ENCODE measurements at places on chromosomes 11 and 22.
A peak's percentile ranks its signal among the peaks of the same experiment; 100 is the strongest.

DNA sequence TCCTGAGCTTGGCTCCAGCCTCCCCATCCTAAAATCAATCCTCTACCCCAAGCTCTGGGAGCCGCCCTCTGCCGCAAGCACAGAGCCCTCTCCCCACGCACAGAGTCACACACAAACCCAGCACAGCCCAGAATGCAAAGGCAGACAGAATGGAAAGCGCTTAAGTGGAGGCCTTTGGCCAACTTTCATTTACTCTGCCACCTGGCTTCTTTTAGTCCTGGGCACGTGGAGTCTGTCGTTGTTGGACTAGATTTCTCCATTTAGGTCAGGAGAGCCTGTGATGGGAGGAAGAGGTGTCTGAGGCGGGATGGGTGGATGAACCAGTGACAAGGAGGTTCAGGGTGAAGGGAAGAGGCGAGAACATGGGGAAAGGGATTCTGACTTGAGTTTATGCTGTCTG lies 191.7 kb downstream of the DSCAML1 start:
- DNase-seq, result no peak

GRCh38 chr11:28773606-28774005 lies 665.4 kb downstream of the METTL15 start:
- DNase-seq, result no peak

GRCh38 chr11:128341280-128342248 lies 245.8 kb downstream of the ETS1 start:
- DNase-seq, result no peak

- DNase-seq, result no peak
Observed at GRCh38 chr11:110730773-110731172, 18.5 kb upstream of the ARHGAP20 start.

DNA sequence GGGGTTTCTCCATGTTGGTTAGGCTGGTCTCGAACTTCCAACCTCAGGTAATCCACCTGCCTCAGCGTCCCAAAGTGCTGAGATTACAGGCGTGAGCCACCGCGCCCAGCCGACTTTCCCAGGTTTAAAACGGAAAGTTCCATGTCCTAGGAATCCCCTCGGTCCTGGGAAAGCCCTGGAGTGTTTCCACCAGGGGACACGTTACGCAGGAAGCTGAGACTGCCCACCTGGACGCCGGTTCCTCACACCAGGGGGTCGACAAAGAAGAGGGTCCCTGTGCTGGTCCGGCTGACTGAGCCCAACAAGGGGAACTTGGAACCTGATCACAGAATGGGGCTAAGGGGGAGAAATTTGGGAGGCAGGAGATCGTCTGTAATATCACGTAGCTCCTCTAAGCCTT lies 3.5 kb upstream of the B4GALNT4 start:
- no peak for DNase-seq

- no peak for DNase-seq
Observed at GRCh38 chr11:91258876-91259275, 965.7 kb upstream of the FAT3 start.

GRCh38 chr11:5690216-5690615 lies 626 bp downstream of the TRIM22 start:
- no peak for DNase-seq

GRCh38 chr22:27868732-27869282 lies 50.2 kb downstream of the PITPNB start:
- DNase-seq, result no peak

DNA sequence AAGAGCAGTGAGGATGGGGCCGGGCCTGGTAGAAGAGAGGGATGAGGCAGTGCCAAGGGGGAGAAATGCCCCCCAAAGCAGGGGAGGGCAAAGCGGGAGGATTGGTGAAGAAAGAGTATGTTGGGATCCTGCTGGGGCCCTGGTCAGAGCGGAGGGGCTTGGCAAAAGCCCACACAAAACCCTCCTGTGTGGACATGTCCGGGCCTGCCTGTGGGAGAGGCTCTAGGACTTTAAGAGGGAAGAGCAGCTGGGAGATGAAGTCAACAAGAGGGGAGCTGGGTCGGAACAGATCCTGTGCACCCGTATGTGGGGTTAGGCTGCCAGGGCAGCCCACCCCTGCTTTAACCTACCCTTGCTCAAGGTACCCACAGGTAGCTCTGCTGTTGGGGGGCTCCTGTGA lies 25.8 kb downstream of the ART5 start:
- DNase-seq, result no peak

GRCh38 chr22:24952837-24953383 lies 394 bp downstream of the KIAA1671 start:
- DNase-seq, result no peak

- DNase-seq, result no peak
Observed at GRCh38 chr11:120404495-120404894, 68.3 kb downstream of the ARHGEF12 start.

GRCh38 chr22:27834364-27835185 lies 33.0 kb upstream of the MN1 start:
- no peak for DNase-seq

DNA sequence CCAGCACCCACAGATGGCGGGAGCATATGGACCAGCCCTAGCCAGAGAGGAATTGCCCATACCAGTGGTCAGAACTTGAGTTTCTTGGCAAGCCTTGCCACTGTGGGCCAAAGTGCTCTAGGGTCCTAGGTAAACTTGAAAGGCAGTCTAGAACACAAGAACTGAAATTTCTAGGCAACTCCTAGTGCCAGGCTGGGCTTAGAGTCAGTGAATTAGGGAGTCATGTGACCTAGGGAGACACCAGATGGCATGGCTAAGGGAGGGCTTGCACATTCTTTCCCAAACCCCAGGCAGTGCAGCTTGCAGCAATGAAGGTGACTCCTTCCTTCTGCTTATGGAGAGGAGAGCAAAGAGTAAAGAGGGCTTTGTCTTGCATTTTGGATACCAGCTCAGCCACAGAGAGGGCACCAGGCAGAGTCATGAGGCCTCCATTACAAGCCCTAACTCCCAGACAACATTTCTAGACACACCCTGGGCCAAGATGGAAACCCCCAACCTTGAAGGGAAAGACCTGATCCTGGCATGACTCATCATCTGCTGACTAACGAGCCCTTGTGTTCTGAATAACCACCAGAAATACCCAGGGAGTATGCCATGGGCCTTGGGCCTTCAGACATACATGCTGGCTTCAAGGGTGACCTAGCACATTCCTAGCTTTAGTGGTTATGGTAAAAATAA lies 19.2 kb upstream of the OR56A3 start:
- DNase-seq, result no peak

- DNase-seq, result no peak
Observed at GRCh38 chr11:67472882-67473281, 3.8 kb upstream of the TMEM134 start.

DNA sequence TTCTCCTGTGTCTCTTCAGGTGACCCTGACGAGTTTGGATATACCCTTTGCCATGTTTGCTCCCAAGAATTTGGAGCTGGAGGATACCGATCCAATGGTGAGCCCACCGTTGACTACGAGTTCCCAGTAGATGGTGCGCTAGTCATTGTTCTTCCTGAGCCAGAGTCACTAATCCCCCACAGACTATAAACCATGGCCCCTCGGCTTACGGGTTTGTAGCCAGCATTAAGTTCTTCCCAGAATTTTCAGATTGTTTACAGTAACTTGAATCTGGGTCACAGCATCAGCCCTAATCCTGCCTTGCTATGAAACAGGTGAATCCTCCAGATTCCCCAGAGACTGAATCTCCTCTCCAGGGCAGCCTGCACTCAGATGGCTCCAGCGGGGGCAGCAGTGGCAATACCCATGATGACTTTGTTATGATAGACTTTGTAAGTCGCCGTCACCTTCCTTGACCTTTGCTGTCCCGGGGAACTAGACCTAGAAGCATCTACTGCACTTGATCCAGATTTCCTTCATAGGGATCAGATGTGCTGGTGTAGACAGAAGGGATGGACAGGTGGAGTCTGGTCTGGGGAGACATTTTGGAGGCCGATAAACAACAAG lies 31.8 kb downstream of the ARHGAP1 start:
- no peak for DNase-seq

GRCh38 chr11:91795139-91795887 lies 429.3 kb upstream of the FAT3 start:
- DNase-seq, result no peak

- no peak for DNase-seq
Observed at GRCh38 chr11:1931341-1932104, 12.0 kb downstream of the TNNT3 start.

GRCh38 chr11:128302425-128303186 lies 284.8 kb downstream of the ETS1 start:
- no peak for DNase-seq

DNA sequence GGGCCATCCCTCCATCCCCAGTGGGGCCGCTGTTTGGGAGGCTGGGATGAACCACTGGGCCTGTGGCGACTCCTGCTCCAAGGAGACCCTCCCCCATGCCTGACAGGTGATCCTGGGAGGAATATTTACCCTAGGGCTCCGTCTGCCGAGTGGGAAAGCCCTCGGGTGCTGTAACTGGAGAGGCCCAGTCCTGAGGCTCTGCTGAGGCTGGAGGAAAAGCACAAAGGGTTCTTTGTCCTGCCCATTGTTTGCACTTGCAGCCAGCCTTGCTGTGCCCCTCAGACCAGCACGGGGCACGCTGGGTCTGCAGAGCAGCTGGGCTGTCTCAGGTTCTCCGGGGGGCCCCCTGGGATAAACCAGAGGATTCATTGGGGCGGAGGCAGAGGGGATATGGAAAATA lies 321.1 kb downstream of the MN1 start:
- DNase-seq, result no peak

- no peak for DNase-seq
Observed at GRCh38 chr11:121372671-121373429, 79.3 kb upstream of the SORL1 start.

DNA sequence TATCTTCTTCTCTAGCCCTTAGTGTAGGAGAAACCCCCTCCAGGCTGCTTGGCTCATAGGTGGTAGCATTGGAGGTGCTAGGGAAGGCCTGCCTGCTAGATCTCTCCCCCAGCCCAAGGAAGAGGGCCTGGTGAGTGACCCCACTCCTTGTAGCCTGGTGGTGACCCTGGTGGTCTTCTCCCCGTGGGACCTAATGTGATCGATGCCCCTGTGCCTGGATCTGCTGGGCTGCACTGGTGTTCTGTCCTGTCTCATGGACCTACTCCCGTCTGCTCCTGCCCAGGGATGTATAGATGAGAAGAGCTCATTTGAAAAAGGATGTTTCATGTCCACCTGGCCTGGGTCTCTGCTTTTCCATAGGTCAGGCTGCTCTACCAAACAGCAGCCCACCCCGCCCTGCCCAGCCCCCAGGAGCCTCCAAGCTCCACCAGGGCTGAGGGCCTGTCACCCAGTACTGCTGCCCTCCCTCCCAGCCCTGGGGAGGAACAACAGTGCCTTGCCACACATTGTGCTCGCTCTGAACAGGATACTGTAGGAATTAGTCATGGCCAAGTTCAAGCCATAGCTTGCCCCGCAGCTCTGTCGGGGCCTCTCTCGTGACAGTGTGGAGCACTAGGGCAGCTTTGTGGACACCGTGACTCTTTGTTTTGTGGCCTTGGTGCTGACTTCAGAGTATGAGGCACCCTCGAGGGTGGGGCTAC lies 19.7 kb downstream of the SLC37A2 start:
- peak; percentile 56 for DNase-seq

DNA sequence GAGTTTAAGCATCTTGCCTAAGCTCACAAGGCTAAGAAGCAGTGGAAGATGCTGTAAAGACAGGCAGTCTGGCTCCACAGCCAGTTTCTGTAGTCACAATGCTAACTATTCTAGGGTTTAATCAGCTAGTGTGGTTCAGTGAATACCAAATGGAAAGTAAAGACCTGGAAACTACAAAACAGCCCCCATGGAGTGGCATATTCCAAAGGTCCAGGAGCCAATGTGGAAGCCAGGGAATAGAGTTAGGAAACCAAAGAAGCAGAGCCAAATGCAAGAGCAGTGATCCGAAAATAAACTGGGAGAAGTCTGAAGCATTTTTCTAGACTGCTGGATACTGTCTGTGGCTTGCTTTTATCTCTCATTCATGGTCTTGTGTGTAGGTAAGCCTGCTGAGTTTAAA lies 731.2 kb upstream of the ANO5 start:
- no peak for DNase-seq

DNA sequence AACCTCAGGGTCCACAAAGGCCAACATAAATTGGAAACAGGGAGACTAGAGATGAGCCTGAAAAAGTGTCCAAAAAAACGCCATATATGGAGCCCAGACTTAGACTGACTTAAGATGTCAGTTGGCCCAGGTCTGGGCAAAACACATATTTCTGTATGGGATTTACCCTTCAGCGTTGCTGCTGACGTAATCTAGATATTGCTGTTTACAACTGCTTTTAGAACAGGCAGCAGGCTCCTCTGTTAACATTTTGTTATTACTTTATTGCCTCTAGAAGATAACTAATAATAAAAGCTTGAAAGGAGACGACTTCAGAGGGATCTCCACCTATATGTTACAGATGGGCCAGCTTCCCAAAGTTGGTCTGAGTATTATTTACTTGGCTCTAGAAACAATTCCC lies 8.7 kb downstream of the ME3 start:
- no peak for DNase-seq

- no peak for DNase-seq
Observed at GRCh38 chr22:49079027-49079725, 748.5 kb downstream of the BRD1 start.

GRCh38 chr11:68673306-68673945 lies 10.9 kb upstream of the GAL start:
- no peak for DNase-seq

GRCh38 chr11:2139621-2140337 lies 590 bp upstream of the IGF2 start:
- no peak for DNase-seq

DNA sequence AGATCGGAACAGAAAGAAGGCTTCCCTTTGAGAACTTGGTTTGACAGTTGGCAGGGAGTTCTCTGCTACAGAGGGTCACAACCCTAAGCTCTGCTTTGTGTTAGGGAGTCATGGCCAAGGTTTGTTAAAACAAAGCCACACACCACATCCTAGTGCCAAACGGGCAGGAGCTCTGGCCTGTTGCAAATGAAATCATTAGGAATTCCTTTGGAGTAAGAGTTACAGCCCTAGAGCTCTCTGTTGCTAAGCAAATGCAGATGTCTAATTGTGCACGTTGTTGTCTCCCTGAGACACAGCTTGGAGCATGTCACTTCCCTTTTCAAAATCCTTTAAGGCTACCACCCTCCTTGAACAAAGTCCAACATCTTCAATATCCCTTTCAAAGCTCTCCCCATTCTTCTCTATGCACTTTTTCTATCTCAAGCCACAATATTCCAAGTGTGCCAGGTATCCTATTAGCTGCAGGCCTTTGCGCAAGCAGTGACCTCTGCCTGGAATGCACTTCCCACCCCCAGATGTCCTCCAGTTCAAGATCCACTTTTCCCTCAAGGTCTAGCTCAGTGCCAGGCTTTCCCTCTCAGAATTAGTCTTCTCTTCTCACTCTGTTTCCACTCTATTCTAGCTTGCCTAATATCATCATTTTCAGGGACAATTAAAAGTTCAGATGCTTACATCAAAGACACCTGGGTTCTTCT lies 253.7 kb upstream of the POU2AF2 start:
- DNase-seq, result no peak
